ENCODE measurements at places on chromosomes 4 and X.
A peak's percentile ranks its signal among the peaks of the same experiment; 100 is the strongest.

DNA sequence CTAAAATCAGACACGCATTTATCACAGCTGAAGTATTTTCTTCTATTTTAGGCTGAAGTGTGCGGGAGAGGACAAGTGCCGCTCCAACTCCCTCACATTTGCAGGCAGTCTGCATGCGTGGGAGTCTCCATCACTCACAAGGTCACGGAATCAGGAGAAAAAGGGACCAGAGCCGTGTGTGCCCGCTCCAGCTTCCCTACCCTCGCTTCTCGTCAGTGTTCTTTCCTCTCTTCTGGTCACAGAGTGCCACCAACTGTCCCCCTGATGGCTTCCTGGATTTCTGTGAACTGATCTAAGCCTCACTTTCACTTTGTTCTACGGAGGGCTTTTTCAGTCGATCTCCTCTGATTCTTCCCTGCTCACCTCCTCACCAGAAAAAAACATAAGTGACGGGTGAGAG, 407.4 kb upstream of the AADAT start:
- DNase-seq, result peak; percentile 37

DNA sequence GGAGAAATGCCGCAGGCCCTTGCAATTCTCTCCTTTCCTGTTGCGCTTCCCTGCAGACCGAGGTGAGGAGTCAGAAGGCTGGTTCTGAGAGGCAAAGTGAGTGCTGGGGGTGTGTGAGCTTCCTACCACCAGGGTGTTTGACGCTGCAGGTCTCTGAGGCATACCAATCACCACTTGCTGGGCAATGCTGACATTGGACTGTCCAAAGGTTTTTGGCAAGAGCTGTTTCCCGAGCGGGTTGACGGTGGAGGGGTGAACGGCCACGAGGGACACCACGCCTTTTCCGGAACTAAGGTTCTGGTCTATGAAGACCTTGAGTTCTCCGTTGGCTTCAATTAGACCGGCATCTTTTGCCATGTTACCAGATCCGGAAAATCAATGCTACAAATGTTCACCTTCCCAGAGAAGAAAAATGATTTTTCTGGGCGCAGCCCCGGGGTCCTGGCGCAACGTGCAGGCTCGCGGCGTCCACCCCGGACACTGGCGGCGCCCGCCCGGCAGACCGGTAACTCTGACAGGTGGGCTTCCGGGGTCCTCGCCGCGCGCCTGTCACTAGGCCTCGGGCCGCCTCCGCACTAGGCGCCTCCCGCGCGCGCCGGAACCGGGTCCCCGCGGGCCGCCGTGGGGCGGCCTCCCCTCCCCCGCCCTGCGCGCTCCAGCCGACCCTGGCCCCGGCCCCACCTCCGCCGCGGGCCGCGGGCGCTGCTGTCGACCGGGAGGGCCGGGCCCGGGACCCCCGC, 44.9 kb upstream of the FAM47C start:
- DNase-seq, result no peak

DNA sequence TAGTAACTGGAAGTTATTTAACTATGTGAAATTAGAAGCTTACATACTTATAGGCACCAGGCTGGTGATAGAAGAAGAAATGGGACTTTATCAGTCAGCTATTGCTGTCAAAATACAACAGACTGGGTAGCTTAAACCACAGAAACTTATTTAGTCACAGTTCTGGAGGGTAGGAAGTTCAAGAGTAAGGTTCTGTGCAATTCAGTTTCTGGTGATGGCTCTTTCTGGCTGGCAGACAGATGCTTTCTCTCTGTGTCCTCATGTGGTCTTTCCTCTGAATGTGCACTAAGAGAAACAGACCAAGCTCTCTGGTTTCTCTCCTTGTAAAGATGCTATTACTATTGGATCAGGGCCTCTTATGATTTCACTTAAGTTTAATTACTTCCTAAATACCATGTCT, 92.1 kb upstream of the ANKRD50 start:
- DNase-seq, result no peak

DNA sequence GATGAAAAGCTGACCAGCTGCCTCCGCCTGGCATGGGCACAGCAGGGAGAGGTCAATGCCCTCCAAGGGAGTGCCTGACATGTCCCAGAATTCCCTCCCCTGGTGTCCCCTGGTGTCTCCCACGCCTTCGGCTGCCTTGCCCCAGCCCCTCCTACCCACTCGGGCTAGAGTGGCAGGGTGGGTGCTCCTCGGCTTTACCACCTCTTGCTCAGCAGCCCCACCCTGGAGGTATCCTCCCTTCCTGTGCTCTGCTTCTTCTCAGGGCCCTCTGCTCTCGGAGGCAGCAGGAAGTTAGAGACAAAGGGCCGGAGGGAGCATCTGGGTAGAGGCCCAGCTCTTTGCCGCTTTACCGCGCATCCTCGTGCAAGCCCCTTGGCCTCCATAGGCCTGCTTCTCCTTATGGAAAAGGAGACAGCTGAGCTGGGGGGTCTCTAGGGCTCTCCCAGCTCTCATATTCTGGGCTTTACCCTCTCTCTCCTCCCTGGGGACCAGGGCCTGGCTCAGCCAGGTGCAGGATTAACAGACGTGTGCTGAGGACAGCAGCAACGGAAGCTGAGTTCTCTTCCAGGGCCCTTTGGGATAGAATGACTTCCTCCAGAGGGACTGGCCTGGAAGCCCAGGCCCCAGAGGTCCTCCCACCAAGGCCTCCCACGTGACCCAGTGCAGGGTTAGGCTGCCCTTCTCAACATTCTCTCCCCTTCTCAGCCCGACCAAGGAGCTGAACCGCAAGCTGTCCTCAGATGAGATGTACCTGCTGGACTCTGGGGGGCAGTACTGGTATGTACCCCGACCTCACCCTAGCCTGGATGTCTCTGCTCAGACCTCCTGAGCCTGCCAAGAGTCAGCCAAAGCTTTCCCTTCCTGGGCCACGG, 17.2 kb downstream of the XPNPEP2 start:
- no peak for DNase-seq

DNA sequence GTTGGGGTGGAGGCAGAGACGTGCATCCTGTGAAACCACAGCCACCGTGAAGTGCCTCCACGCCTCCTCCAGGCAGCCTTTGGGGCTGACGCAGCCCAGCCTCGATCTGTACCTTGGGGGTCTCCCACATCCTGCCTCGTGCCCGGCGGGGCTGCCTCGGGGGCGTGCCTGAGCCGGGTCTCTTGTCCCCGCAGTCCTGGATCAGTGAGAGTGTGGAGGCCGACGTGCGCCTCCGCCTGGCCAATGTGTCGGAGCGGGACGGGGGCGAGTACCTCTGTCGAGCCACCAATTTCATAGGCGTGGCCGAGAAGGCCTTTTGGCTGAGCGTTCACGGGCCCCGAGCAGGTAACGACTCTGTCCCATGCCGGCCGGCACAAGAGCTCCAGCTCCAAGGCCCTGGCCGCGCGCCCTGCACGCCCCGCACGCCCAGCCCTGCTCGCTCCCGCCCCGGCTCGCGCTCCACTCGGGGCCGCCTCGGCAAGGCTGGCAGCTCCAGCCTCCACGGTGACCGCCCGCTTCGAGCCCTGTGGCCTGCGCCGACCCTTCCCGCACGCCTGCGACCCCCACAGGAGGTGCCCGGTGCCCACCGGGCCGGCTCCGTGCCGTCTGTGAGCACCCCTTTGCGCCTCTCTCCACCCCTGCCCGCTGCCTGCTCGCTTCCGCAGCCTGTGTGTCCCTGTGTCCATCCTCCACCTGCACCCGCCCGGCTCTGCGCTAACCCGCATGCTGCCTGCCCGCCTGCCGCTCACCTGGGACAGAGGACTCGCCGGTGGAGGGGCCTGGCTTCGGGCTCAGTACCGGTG, 9.8 kb downstream of the FGFR3 start:
- DNase-seq, result no peak

GRCh38 chr4:123836851-123837595, 440.4 kb downstream of the SPRY1 start:
- no peak for DNase-seq

DNA sequence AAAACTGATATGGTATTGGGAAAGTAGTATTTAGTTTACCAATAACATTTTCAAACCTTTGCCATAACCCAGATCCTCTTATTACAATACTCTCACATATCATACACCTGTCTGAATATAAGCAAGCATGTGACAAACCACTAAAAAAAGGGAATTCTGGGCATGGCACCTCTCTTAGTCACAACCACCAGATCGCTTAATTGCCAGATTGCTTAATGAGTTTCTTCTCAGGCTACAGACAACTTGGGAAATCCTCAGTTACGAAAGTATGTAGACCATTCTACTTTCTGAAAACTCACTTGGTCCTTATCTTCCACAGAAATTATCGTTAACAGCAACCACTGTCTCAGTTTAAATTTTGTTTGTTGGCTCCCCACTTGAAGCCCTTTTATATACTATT, 2.1 kb downstream of the NAF1 start:
- no peak for DNase-seq

- no peak for DNase-seq
Measured at GRCh38 chrX:36019125-36019524, 99.6 kb downstream of the CFAP47 start.

Measured in NCI-H1417 treated with DMSO at 0.1 percent for 48 hours (cell line).